ENCODE measurements at places on chromosomes 5 and 9.

- DNase-seq, result no peak
These were observed 104.2 kb upstream of the RASEF start for GRCh38 chr9:83167126-83167525.

- DNase-seq, result no peak
These were observed 47.1 kb downstream of the MAT2B start for GRCh38 chr5:163552536-163552935.

DNA sequence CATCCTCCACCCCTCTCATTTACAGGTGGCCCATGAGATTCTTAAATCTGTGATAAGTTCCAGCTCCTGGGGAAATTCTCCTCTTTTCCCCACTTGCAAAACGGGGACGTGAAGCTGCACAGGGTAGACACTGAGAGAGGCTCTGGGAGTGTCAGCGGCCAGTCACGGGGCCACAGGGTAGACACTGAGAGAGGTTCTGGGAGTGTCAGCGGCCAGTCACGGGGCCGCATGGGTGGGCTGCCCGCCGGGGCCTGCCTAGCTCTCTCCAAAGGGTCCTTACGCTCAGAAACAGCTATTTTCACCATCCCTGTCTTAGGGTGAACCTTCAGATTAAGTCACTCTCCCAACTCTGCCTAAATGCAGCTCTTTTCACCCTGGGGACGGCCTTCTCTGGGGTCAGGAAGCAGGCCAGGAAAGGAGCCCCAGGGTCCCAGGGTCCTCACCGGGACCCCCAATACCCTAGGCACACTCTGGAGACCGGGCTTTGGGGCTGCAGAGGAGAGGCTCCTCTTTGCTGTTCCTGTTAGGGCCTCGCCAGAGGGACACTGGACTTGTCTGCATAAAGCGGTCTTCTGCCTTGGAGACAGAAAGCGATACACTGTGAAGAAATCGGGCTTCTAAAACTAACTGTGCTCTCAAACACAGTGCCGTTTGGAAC is 1.5 kb downstream of the FAM78A start:
- DNase-seq, result peak; percentile 58

DNA sequence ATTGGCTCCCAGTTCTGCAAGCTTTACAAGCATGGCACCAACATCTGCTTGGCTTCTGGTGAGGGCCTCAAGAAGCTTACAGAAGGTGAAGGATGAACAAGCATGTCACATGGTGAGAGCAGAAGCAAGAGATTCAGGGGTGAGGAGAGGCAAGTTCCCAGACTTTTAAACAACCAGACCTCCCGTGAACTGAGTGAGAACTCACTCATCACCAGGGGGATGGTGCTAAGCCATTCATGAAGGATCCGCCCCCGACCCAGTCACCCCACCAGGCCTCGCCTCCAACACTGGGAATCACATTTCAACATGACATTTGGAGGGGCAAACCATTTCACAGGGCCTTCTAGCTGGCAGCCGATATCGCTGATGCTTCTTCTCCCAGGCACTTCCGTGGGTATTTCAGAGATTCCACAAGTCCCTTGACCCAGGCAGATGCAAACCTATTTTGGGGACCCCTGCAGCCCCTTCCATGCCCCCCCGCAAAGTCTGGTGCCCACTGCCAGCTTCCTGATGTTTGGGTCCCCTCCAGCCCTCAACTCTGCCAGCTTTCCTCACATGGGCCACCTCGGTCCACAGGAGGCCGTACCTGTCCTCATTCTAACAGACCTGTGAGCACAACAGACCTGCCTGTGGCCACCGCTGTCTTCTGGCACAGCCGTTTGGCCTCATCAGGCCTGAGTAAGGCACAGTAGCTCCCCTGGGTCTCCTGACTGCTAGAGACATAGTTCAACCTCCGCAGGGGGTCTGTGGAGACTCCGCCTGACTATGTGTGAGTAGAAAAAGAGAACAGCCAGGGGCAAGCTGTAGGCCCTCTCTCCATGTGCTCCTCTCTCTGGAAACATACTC is 60.7 kb upstream of the ANGPTL2 start:
- DNase-seq, result no peak

GRCh38 chr9:5748438-5748837 is 84.5 kb downstream of the ERMP1 start:
- DNase-seq, result no peak

DNA sequence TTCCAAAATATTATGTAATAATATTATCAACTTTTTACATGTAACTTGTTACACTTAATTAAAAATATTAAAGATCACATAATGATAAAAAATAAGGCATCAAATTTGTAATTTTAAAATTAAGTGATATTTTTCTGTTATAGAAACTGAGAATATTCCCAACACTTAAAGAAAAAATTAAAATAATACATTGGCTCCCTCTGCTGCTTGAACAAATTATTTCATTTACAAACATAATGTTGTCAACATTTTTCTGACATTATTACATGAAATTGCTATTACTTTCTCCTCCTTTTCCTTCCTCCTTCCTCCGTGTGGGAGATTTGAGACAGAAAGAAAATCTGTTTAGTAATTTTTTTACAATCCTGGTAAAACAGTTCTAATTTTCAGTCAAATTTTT is 42.3 kb downstream of the RNF180 start:
- no peak for DNase-seq

- no peak for DNase-seq
These were observed 120.6 kb downstream of the MSX2 start for GRCh38 chr5:174844971-174845370.

DNA sequence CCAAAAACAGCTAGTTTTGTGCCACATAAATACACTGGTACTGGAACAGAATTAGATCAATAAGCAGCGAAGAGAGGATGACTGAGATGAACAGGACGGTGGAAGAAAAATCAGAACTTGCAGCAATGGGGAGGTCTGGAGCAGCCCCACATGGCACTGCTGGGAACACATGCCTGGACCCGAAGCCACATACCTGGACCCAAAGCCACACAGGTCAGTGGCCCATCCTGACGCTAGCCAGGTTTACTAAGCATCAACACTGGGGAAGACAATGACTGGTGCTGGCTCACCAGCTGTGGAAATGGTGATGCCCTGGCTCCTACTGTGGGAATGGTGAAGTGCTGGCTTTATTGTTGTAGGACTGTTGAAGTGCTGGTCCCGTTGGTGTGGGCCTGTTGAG is 139.7 kb upstream of the IRX4 start:
- no peak for DNase-seq

DNA sequence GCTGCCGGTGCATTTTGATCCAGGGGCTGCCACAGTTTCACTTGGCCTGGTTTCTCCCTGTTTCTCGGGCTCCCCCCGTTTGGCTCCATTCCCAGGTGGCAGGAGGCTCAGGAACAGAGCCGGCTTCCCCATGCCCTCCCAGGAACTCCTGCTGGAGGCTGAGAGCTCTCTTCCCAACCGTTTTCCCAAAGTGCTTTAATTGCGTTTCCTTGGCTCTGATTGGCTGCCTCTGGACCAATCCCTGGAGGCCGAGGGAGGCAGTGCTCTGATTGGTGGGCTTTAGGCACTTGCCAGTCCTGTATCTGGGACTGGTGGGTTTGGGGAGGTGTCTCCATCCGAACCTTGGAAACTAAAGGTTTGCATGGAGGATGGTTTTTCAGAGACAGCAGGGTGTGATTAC is 4.9 kb downstream of the TSPAN17 start:
- DNase-seq, result no peak

GRCh38 chr9:70049672-70050271 is 6.1 kb downstream of the MAMDC2 start:
- no peak for DNase-seq

- no peak for DNase-seq
These were observed 247.5 kb upstream of the RPS23 start for GRCh38 chr5:82525626-82526025.

DNA sequence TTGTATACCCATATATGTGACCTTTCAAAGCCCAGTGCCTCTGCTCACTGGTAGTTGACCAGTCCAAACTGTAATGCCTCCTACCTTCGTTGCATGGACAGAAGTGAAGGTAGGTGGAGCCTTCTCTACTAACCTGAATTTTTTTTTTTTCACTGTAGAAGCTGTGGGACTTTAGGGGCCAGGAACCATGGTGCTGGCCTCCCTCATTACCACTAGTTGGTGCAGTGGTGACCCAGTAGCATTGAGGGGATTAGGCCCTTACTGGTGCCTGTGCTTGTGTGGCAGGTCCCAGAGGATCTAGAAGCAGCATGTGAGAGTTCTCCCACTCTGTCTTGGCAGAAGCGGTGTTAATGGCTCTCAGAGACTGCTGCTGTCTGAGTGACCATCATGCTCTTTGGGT is 2.3 kb downstream of the RALGPS1 start:
- no peak for DNase-seq

DNA sequence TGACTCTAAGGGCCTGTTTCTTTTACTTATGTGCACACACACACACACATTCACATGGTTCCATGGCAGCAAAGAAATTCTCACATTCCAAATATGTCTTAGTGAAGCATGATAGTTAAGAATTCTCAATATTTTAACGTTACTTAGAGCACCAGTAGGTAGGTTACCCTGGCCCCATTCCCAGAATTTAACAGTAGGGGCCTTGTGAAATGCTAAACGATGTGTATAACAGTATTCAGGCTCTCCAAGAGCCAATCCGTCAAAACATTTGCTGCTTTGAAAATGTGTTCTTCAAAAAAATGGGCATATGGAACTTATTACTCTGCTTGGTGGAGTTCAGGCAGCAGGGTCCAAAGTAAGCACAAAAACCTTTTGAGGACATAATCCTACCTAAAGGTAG is 93.7 kb upstream of the DAB2 start:
- no peak for DNase-seq

- no peak for DNase-seq
These were observed 251.7 kb downstream of the MARCHF11 start for GRCh38 chr5:15927710-15928380.

Data from stimulated activated CD4-positive, alpha-beta T cell treated with anti-CD3 and anti-CD28 coated beads, Interleukin-15, amount 100 ng/mL, for 24 hours (primary cell).